ENCODE measurements at places on chromosomes 2 and 18. TPM values are rescaled to one million over a fixed set of nuclear protein-coding genes. Genes with fewer than 3 reads are reported as not detected.

The ACVR1C gene
- polyA plus RNA-seq, result 0.01 TPM

The COLEC11 gene
- 0.24 TPM for polyA plus RNA-seq

The PLGLB1 gene
- polyA plus RNA-seq, result 0.19 TPM

The SELENOI gene
- polyA plus RNA-seq, result 5.1 TPM

The LAMA1 gene
- 15.5 TPM for polyA plus RNA-seq

The B4GALT6 gene
- 0.52 TPM for polyA plus RNA-seq

The FN1 gene
- 13,004 TPM for polyA plus RNA-seq

The SF3B6 gene
- polyA plus RNA-seq, result 166 TPM

The OTOS gene
- 0.34 TPM for polyA plus RNA-seq

The THADA gene
- 13.5 TPM for polyA plus RNA-seq

The TEX44 gene
- polyA plus RNA-seq, result not detected

The CXCR1 gene
- polyA plus RNA-seq, result not detected

The PIEZO2 gene
- 2.2 TPM for polyA plus RNA-seq

The POTEC gene
- polyA plus RNA-seq, result not detected

The ADGRF3 gene
- polyA plus RNA-seq, result 0.15 TPM

The UGT1A8 gene
- not detected for polyA plus RNA-seq

The MAP3K19 gene
- polyA plus RNA-seq, result not detected

The ZNF892 gene
- polyA plus RNA-seq, result 0.49 TPM

The SPATA3 gene
- polyA plus RNA-seq, result not detected

The STARD6 gene
- not detected for polyA plus RNA-seq

The TEKT4 gene
- not detected for polyA plus RNA-seq

The CNDP1 gene
- not detected for polyA plus RNA-seq

The CPO gene
- not detected for polyA plus RNA-seq

The TTC39C gene
- polyA plus RNA-seq, result 8.0 TPM

The LIMS3 gene
- polyA plus RNA-seq, result 0.99 TPM

The SPIRE1 gene
- 10.9 TPM for polyA plus RNA-seq

The QPCT gene
- 1.9 TPM for polyA plus RNA-seq

The PAIP2B gene
- polyA plus RNA-seq, result 0.15 TPM

The DTNA gene
- 10.8 TPM for polyA plus RNA-seq

The PPM1B gene
- polyA plus RNA-seq, result 9.0 TPM

The HAAO gene
- 0.09 TPM for polyA plus RNA-seq

The EVA1A gene
- 54.5 TPM for polyA plus RNA-seq

The EPHA4 gene
- 36.9 TPM for polyA plus RNA-seq

Data from IMR-90 (cell line).